ENCODE measurements at places on chromosomes 5 and 9.

DNA sequence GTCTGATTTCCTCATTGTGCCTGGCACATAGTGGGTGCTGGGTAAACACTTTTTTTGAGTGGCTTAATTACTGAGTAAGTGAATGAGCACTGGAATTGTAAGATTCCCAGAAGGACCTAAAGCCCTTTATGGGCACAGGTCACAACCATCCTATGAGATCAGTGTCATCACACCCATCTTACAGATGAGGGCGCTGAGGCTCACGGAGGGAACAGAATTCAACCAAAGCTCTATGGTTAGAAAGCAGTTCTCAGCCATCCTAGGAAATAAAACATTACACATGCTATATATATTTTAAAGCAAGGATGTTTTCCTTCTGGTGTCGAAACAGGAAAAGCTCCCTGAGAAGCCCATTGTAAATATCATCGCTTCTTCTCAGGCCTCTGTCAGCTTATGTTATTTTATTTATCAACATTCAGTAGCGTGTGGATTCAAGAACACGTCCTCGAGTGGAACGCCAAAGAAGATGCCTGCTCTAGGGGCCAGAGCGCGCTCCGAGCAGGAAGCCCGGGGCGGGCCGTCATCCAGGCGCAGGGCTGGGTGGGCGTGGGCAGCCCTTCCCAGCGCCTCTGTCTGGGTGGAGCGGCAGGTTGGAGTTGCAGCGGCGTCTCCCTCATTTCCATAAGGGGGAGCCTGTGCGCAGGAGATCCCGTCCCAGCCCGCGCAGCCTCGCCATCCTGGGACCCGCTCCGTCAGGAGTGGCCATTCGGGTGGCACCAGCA is 155.8 kb upstream of the SMIM23 start:
- no peak for DNase-seq

DNA sequence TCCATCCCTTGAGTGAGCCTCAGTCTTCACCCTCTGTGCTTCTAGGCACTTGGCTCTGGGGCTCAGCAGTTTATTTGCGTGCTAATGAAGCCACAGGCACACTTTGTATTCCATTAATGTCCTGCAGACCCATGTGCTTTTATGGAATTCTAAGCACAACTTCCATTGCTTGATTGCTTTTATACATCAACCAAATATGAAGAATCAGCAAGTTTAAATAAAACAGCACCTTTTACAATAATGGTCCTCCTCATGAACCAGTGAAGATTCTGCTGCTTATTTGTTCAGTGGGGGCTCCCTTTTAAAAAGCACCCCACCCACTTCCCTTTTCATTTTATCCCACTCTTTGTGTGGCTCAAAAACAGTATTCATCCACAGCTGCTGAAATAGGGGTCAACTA is 60.2 kb downstream of the DCP2 start:
- DNase-seq, result no peak

DNA sequence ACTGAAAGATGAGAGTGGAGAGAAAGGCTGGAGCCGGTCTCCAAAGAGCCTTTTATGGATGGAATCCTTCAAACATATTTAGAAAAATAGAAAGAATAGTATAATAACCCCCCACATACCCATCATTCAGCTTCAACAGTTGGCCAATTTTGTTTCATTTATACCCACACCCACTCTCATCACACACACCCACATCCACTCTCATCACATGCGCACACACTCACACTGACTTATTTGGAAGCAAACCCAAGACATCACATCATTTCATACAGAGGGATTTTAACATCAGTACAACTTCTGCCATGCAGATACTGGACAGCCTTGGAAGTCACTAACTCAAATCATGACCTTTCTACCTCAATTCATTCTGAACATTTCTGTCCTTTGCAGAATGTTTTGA is 72.8 kb upstream of the CPLX2 start:
- DNase-seq, result no peak

GRCh38 chr9:91424403-91425176 is 958 bp upstream of the NFIL3 start:
- DNase-seq, result peak; percentile 50

DNA sequence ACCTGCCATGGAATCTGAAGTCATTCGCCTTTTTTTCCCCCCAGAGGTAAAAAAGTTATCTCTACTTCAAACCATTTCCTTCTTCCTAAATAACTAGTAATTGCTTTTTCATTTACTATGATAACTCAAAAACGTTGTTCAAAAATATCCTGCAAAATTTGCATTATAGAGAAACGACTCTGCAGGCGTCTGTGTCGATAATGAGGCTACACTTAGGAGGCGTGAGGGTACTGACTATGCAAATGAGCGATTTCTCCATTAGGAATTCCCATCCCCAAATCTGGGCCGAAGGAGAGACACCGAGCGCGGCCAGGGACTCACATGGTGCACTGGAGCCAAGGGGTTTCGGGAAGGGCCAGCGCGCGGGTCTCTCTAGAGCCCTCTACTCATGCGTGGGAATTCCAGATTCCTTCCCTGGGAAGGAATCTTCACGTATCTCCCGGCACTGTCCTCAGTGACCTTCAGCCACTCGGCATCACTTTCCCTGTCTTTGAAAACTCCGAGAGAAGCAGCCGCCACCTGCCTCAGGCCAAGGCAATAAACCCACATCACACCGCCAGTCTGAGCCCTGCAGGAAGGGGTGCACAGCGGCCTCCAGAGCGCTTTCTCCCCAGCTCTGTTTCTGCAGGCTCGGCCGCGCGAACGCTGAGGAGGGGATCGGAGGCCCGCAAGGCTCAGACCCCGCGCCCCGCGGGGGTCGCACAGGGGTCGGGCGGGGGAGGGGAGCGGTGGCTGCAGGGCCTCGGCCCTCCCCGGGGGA is 718 bp upstream of the DENND4C start:
- DNase-seq, result peak; percentile 66

DNA sequence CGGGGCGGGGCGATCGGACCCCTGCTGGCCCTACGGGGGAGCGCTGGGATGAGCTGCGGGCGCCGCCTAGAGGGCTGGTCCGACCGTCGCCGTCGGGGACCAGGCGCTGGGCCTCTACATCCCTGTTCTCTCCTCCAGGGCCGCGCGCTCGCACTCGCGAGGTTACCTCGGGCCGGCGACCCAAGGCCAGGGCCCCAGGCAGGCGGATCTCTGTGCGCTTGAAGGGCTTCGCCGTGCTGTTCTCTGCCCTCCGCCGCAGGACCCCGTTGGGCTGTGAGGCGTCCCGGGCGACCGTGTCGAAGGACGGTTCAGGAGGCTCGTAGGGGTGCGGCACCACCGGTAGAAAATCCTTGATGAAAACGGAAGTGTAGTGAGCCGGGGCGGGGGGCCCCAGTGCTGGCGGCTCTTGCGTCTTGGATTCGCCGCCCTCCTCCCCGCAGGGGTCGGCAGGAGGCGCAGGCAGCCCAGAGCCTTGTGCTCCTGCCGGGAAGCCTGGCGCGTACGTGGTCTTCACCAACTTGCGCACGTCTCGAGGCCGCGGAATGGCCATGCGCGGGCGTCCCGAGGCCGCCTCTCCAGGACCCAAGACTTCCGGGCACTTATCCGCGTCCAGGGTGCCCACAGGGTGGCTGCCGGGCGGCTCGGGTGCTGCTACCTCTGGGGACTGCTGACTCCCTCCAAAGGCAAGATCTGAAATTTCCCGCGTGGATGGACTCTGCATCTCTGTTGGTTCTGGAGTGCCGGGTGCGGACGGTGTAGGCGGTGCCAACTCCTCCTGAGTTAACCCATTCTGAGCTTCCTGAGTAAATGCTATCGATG is 2.0 kb downstream of the PROB1 start:
- peak; percentile 75 for DNase-seq

- DNase-seq, result no peak
Observed at GRCh38 chr9:126796758-126797157, 8.1 kb upstream of the ZBTB43 start.
